Urinary bladder (tissue), 4 donors: ENCODE measurements at places on chromosomes 5 and 9.

DNA sequence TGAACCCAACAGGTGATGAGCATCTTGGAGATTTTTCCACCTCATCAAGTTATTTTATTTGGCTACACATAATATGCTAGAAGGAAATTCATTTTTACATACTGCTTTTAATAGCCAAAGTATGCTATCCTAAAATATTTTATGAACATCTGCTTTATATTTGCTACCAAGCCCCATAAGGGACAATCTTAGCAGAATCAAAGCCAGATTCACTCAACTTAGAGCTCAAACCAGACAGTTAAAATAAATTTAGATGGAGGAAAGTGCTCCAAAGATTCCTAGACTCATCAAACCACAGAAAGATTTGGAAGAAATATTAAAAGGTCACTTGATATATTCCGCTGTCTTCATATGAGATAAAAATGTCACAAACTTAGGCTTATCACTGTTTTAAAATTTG is 637.1 kb upstream of the CCNG1 start:
- no peak for DNase-seq

DNA sequence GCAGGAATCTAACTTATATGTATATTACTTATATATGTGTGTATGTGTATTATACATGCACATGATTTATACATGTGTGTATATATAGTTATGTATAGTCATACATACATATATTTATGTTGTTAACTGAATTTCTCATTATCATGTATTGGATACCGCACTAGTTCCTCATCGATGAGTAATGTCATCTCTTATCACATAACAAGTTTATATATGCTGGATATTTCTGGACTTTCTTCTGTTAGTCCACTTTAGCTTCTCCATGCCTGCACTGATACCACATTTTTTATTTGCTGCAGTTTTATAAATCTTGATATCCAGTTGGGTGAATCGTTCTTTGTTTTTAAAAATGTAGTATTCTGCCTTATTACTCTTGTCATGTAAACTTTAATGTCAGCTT is 50.2 kb downstream of the APC start:
- no peak for DNase-seq

DNA sequence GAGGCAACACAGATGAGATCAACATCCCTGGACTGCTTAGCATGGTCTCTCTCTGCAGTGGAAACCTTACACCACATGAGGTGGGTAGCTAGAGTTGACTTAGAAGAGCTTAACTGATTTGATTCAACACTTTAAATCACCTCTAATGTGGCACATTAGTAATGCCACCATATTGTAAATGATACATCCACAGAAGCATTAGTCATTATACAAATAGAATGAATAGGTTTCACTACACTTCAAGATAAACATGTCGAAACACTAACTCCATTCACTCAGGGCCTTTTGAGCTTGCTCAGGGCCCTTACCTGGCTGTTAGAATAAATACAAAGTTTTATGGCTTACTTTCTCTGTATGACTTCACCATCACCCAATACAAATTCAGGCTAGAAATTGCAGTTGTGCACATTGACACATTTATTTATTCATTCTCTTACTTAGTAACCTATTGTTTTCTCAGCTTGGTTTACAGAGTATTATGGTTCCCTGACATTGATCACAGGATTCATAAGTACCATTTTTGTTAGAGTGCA is 9.3 kb upstream of the SMAD5 start:
- DNase-seq, result no peak

DNA sequence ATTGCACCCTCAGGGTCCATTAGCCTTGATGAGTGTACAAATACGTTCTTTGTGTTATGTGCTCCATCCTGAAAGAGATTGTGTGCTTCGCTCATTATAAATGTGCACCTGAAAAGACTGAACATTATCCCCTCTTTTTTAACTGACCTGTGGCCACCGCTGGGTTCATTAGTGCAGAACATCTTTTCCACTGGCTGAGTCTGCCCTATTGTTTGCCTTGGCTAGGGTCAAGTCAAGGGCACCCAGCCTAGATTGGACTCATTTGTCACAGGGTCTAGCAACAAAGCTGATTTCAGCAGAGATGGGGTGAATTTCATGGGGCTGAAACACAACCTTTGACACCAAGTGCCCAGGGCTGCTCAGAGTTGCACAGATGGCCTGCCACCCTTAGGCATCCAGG is 764.1 kb upstream of the ARRDC3 start:
- DNase-seq, result no peak

DNA sequence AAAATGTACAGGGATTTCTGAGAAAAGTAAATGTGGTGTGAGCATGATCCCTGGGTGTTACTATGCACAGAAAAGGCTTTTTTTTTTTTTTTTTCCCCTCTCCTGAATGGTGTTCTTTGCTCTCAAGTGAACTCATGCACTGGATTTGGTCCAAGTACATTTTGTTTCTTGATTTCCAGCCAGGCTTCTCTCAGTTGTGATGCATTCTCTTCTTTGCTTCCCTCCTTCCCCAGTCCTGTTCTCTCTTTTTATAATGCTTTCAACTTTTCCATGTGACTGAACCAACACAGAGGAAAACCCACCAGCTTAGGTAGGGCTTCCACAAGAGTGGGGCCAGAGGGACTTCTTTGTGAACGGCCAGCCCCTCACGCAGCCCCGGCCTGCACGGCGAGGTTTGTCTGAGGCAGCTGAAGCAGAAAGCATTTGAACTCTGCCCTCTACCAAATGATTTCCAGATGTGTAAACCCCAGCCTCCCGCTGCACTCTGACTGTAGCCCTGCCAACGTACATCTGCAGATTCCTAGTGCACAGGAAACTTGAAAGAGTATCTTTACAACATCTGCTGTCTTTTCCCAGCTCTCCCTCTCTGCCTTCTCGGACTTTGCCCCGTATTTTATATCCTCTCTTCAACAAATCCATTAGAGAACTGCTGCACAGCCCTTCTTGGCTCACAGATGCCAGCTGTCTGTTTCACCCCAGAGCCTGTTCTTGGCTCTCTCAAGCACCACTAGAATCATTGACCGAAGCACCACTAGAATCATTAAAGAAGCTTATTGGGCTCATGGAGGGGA is 71.8 kb upstream of the CD180 start:
- peak; percentile 97 for DNase-seq

- DNase-seq, result no peak
Observed at GRCh38 chr9:118568704-118569103, 800.5 kb downstream of the BRINP1 start.

DNA sequence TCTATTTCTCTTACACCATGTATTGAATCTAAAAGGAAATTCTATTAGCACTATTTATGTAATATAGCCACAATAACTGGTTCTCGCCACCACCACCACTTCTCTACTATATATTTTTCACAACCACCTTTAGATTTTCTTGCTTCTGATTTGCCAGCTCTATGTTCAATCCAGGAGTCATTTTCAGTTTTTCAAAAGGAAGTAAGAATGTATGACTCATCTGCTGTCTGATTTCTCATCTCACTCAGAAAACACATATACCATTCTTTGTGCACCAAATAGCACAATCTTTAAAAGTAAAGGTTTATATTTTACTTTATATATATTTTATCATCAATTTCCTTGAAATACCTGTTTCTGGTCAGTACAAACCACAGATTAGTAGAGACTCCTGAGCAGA is 1127.5 kb downstream of the TAF11L14 start:
- DNase-seq, result no peak

- DNase-seq, result no peak
Observed at GRCh38 chr9:80871596-80871995, 817.8 kb downstream of the TLE1 start.

DNA sequence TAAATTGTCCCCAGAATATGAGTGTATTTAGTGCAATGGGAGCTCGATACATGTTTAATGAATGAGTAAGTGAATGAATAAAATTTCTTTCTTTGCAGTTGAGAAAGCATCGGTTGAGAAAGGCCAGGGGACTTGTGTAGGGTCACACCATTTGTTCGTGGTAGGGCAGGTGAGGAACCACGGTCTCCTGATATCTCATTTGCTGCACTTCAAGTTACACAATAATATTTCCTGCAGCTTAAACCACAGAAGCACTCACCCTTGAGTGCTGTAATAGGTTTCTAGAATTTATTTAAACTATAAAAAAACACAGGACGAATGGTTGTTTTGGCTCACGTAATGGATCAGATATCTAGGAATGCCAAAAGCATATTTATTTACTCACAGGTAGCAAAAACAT is 429.8 kb downstream of the SPATA31D1 start:
- no peak for DNase-seq

DNA sequence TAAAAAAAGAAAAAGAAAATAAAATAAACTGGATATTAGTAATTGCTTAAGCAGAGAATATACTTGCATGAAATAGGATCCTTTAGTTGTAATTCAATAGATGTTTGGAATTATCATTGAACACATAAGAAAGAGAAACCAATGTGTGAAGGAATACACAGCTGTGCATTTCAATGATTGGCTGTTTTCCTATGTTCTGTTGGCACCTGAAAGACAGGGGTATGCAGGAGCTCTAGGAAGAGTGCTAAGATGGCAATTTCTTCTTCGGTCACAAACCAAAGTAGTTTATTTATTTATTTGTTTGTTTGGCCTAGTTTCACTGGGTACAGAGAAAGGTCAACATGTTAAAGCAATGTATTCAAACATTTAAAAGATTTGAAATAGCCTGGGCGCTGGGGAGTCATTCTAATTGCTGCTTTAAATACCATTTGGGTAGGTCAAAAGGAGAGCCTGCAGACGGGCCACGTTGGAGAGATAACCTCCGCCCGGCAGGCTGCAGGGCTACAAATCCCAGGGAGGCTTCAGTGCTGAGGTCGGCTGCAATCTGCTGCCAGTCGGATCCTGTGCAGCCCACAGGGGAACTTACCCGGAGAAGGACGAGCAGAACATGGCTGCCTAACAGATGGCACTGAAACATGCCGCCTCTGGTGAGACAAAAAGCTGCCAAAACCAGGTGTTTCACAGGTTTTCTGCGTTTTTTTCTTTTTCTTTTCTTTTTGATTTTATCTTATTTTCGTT is 154.2 kb upstream of the TYRP1 start:
- DNase-seq, result no peak

DNA sequence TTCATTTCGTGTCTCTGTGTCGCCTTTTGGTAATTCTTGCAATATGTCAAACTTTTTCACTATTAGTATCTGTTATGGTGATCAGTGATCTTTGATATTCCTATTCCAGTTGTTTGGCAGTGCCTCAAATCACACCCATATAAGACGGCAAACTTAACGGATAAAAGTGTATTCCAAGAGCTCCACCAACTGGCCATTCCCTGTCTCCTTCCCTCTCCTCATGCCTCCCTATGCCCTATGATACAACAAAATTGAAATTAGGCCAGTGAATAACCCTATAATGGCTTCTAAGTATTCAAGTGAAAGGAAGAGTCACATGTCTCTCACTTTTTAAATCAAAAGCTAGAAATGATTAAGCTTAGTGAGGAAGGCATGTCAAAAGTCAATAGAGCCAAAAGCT is 74.8 kb downstream of the CDK5RAP2 start:
- DNase-seq, result no peak

GRCh38 chr5:27708534-27708933 is 670.1 kb upstream of the CDH9 start:
- DNase-seq, result no peak

DNA sequence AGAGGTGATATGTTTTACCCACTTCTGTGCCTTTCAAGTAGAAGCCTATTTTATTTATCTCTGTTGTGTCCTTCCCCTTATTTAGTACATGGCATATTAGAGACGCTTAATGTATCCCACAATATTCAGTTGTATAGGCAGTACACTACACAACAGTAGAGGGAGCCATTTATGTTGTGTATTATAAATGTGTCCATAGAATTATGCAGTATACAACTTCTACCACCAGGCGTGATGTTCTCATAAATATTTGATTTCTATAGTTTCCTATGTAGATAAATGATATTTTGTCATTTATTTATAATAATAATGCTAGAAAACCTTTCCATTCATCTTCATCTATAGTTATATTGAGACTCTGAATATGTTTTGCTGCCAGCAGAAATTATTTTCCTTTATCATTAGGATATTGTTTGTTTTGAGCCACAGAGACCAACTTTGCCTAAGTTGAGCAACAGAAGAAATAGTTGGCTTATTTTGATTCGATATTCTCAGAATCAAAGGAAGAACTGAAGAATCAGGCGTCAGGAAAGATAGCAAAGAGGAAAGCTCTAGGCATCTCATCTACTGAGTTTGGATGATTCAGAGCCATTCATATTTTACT is 81.7 kb downstream of the ADAMTS19 start:
- DNase-seq, result no peak

DNA sequence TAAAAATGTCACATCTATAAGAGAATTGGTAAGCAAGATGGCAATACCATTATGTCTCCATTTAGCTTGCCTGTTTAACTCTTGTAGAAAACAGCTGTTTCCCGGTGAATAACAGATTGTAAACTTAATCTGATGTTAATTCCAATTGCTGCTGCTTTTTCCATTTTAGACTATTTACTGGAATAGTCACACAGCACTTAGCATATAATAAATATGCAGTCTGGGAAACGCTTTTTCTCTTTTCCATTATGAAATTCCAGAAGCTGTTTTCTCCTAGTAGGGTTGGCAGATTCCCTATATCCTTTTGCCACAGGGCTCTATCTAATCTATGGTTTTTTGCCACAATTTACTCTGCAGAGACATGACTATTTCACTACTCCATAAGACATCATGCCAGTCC is 148.0 kb downstream of the CEMIP2 start:
- DNase-seq, result no peak

GRCh38 chr5:58491216-58491892 is at the start of gene GAPT:
GAPT (plus strand) TSS chr5:58491435; CDS start chr5:58494537, 3,102 bp downstream.
- DNase-seq, result no peak

DNA sequence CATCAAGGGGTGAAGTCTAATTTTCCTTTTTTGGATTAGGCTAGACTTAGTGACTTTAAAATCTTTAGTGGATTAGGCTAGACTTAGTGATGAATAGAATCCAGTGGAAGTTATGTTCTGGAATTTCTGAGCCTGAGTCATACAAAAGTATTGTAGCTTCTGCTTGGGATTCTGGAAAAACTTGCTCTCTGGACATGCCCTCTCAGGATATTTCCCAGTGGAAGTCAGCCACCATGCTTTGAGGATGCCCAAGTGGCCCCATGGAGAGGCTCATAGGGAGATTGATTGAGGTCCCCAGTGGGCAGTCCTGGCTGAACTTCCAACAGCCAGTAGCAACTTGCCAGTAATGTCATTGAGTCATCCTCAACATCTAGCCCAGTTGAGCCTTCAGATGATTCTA is 112.4 kb upstream of the PRLR start:
- DNase-seq, result no peak

GRCh38 chr5:41043109-41043747 is 27.9 kb downstream of the MROH2B start:
- DNase-seq, result no peak

GRCh38 chr5:100889165-100889743 is 13.8 kb downstream of the ST8SIA4 start:
- no peak for DNase-seq

GRCh38 chr5:14356305-14356704 is 213.2 kb downstream of the TRIO start:
- no peak for DNase-seq

- DNase-seq, result no peak
Observed at GRCh38 chr5:151205411-151205810, 18.5 kb downstream of the CCDC69 start.

DNA sequence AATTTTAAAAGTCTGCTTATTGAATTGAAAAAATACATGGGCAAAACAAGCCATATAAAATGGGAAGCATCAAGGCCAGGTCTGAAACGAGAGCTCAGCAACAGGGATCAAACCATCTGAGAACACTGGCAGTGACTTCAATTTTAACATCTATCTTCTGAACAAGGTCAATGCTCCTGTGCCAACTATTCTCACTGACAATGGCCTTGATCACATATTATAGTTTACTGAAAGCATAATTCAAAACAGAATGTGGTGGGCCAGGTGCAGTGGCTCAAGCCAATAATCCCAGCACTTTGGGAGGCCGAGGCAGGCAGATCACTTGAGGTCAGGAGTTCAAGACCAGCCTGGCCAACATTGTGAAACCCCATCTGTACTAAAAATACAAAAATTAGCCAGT is 9.0 kb downstream of the ECPAS start:
- DNase-seq, result no peak
